Uterus (tissue), 4 donors: ENCODE measurements at places on chromosomes 12 and 14. TPM values are rescaled to one million over a fixed set of nuclear protein-coding genes. Genes with fewer than 3 reads are reported as not detected.

HHIPL1 gene
- 8.2 TPM for total RNA-seq

OTOGL gene
- 0.88 TPM for total RNA-seq

ANGEL1 gene
- total RNA-seq, result 24.4 TPM

GYS2 gene
- not detected for total RNA-seq

UNG gene
- total RNA-seq, result 21.6 TPM

POU6F1 gene
- 8.4 TPM for total RNA-seq

ITGA7 gene
- 6.8 TPM for total RNA-seq

DNAH10 gene
- 0.88 TPM for total RNA-seq

PAPLN gene
- total RNA-seq, result 33.5 TPM

ZNF605 gene
- total RNA-seq, result 10.3 TPM

ERGIC2 gene
- 66.0 TPM for total RNA-seq

PEBP1 gene
- 182 TPM for total RNA-seq

ARHGDIB gene
- 175 TPM for total RNA-seq

ADAM20 gene
- 0.51 TPM for total RNA-seq

CPSF2 gene
- total RNA-seq, result 10.8 TPM

EIF5 gene
- total RNA-seq, result 77.4 TPM

NELL2 gene
- total RNA-seq, result not detected

AMN gene
- total RNA-seq, result 0.69 TPM

YY1 gene
- 40.2 TPM for total RNA-seq

DNA sequence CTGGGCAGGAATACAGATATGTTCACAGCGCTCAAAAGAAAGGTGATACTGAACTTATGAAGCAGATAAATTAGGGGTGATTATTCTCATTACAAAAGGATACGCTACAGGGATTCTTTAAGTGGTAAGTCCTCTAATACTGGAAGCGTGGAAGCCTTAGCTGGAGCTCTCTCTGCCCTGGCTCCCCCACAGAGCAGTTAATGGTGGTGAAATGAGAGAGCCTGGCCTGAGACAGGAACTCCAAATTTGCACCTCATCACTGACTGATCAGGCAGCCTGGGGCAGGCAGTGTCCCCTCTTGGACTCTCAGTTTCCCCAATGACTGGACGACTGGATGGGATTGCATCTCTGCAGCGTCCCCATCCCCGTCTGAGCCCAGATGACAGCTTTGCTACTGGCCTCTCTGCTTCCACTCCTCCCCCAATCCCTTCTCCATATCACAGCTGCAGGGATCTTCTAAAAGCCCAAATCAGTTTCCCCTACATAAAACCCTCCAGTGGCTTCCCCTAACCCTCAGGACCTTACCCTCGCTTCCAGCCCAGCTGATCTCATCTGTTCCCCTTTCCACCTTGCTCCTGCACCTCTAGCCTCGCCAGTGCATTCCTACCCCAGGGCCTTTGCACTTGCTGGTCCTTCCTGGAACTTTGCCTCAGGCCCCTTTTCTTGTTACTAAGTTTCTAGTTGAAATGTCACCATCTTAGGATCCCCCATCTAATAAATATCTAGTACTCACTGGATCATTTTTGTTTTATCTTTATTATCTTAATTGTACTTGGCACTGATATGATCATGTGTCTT, 171.7 kb upstream of the LHX5 start:
- no peak for DNase-seq

- no peak for DNase-seq
Observed at GRCh38 chr12:21942377-21942703, 1.1 kb upstream of the ABCC9 start.

DNA sequence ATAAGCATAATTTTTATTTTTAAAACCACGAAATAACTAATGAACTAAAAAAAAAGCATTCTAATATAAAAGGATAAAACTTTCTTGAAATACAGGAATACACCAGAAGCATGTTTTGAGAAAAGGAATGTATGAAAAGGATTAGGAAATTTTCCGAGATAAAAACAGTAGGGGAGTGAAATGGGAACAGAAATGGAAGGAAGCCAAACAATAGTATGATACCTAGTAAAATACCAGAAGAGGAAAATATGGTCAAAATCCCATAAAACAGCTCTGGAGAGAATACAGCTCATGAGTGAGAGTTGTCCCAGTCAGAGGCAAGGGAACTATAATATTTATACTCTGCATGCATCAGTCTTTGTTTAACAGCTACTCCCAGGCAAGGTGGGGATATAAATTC, 1016.2 kb downstream of the SLC6A15 start:
- DNase-seq, result no peak

- no peak for DNase-seq
Observed at GRCh38 chr12:132132609-132133430, 11.3 kb downstream of the DDX51 start.

GRCh38 chr12:46682148-46682547, 143.6 kb downstream of the SLC38A4 start:
- DNase-seq, result no peak

- DNase-seq, result peak; percentile 72
Observed at GRCh38 chr14:94110552-94111181, at the start of gene IFI27. TSS of gene IFI27 (plus strand) at chr14:94110736.

GRCh38 chr12:32051511-32052211, 55.0 kb upstream of the BICD1 start:
- no peak for DNase-seq

- no peak for DNase-seq
Observed at GRCh38 chr12:89464974-89465592, 59.5 kb downstream of the GALNT4 start.

- DNase-seq, result no peak
Observed at GRCh38 chr12:59322473-59322872, 273.4 kb upstream of the SLC16A7 start.

- DNase-seq, result no peak
Observed at GRCh38 chr12:113142173-113142885, 6.8 kb upstream of the RASAL1 start.

DNA sequence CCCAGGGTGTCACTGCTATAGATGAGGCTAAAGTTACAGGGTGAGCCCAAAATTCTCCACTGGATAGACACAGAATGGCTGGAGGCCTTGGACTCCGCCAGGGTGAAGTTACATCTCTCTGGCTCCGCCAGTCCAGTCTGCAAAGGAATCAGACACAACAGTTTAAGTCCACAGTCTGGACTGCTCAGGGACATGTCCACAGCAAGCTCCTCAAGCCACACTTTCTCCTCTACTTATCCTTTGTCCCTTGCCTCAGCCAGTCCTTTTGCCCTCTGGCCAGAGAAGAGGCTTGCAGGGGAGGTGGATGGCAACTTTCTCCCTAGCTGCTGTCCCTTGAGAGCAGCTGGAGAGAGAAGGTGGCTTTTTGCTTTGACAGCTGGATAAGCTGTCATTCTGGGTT, 28.0 kb downstream of the PTPRB start:
- DNase-seq, result no peak

GRCh38 chr12:19382111-19382526, 57.2 kb upstream of the AEBP2 start:
- no peak for DNase-seq

DNA sequence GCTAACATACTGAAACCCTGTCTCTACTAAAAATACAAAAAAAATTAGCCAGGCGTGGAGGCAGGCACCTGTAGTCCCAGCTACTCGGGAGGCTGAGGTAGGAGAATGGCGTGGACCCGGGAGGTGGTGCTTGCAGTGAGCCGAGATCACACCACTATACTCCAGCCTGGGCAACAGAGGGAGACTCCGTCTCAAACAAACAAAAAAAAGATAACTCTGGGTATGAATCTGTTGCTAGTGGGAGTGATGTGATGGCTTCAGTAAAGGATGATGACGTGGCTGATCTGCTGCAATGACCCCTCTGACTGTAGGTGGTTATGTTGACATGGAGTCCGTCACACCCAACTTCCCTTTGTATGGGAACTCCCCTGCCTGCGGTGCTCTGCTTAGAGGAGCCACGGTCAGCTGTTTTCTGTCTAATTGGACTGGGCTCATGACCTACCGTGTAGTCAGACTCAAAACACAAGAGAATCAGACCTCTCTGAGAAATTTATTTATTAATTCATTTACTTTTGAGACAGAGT, 59.1 kb upstream of the MED13L start:
- DNase-seq, result no peak

GRCh38 chr14:80455031-80455430, 243.7 kb upstream of the DIO2 start:
- DNase-seq, result no peak

DNA sequence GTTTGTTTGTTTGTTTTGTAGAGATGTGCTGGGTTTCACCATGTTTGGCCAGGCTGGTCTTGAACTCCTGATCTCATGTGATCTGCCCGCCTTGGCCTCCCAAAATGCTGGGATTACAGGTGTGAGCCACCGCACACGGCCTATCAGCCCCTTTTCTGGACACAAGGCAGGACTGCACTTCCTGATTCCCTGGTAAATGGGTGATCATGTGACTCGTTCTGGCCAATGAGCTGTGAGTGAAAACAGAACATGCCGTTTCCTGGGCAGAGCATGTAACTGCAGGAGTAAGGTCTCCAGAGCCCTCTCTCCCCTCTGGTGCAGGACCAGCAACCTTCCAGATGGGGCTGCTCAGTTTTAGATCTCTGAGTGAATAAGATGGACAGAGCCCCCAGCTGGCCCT, 92.7 kb downstream of the ITPK1 start:
- DNase-seq, result no peak

GRCh38 chr14:104117341-104118005, 20.9 kb upstream of the KIF26A start:
- DNase-seq, result no peak

GRCh38 chr12:113325916-113326315, 9.0 kb downstream of the SLC8B1 start:
- DNase-seq, result peak; percentile 46

DNA sequence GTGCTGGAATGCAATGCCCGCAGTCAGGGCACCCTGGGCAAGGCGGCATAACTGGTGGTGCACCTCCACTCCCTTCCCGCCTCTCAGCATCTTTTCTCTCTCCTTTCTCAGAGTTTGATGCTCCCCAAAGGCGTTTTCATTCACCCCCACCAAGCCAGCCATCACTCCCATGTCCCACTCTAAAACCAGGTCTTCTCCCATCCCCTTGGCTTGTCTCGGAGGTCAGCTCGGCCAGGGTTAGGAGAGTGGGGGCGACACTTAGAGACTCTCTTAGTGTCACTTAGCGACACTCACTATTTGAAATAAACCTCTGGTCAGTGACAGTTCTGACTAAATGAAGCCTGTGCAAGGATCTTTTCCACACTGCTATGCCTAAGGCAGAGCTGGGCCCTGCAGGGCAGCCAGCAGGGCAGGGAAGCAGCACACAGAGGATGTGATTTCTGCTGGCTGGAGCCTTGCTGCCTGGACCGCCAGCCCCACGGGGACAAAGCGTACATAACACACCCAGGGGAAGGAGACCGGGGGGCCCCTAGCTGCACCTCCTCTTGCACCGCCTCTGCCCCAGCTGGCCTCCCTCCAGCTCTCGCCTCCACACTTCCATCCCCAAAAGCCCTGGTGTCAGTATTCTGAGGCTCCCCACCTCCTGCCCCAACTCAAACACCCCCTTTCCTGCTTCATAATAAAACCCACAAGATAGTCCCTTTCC, 64.5 kb downstream of the VWF start:
- no peak for DNase-seq

DNA sequence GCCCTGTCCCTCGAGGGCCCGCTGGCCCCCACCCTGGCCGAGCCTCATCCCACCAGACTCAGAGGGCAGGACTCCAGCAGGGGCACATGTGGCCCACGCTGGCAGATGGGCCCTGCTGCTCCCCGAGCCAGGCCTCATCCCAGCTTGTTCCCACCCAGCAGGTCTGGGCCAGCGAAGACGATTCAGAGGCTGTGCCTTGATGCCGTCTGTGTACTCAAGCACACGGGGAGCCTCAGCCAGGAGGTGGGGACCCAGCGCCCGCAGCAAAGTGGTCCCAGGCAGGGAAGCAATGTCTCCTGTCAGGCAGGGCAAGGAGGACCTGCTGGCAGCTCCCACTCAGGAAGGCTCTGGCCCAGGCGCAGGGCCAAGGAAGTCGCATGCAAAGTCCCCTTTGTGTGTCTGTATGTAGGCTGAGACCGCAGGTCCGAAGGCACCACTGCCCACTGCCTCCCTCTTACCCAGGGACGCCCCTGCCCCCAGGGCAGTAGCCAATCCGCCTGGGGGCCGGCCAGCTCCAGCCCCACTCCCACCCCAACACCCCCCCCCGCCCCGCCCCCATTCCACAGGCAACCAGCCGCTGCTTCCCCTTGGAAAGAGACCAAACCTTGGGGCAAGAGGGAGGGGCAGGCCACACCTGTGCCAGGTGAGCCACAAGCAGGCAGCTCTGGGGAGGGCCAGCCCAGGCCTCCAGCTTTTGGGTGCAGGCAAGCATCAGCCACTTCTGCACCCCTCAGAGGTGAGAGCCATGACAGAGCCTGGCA, 9.4 kb downstream of the DEGS2 start:
- DNase-seq, result no peak

DNA sequence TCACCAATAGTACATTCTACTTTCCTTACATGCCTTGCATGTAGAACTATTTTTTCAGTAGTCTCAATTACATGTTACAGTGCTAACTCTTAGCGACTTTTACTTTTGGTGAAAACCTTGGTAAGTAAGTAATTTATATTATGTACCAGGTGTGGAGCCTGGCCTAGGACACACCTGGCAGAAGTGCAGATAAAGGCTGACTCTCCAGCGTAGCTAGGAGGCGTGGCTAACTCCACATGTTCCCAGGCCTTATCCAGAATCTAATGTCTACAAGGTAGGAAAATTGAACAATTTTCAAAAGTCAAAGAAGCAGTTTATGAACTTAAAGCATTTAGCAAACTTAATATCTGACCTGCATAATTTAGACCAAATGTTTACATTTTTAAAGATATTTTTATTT, 157.4 kb downstream of the DHRS2 start:
- no peak for DNase-seq

DNA sequence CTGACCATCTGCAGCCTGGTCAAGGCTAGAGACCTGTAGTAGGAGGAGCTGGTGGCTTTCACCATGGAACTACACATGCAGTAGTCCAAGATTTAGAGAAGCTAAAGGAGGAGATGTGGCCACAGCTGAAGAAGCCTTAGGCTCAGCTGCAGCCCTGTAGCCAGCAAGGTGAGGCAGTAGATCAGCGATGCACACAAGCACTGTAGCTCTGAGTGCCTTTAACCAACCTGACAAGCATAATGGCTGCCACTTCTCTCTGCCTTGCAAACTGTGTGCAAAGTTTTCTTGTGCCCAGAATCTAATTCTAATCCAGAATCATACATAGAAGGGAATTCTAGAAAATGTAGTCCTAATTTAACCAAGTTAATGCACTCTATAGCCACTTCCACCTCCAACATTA, 159.0 kb upstream of the ARID2 start:
- DNase-seq, result no peak

- DNase-seq, result no peak
Observed at GRCh38 chr14:71780075-71780474, 152.2 kb upstream of the RGS6 start.

DNA sequence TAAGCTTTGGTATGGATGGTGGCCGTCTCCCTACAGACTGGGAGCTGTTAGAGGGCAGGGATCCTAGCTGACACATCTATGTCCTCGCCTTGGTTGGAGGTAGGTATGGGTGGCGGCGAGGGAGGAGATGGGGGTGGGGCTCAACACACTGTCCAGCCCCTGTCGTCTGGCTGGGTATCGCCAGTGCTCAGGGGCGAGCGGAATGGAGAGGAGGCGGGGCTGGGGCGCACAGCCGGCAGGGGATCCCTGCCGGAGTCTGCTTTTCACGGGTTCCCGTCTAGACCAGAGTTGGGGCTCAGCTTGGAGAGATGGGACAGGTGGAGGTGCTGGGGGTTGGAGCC, 16.1 kb downstream of the TAMALIN start:
- peak; percentile 38 for DNase-seq

GRCh38 chr14:70448633-70449340, 3.2 kb upstream of the ADAM21 start:
- DNase-seq, result no peak

- no peak for DNase-seq
Observed at GRCh38 chr12:52513736-52514135, 6.5 kb downstream of the KRT5 start.
